Kidney (tissue), 22 donors: ENCODE measurements at places on chromosomes 11 and 22.

- DNase-seq, result peak; percentile 82
These were observed 10.2 kb upstream of the LDHA start for GRCh38 chr11:18384157-18384641.

DNA sequence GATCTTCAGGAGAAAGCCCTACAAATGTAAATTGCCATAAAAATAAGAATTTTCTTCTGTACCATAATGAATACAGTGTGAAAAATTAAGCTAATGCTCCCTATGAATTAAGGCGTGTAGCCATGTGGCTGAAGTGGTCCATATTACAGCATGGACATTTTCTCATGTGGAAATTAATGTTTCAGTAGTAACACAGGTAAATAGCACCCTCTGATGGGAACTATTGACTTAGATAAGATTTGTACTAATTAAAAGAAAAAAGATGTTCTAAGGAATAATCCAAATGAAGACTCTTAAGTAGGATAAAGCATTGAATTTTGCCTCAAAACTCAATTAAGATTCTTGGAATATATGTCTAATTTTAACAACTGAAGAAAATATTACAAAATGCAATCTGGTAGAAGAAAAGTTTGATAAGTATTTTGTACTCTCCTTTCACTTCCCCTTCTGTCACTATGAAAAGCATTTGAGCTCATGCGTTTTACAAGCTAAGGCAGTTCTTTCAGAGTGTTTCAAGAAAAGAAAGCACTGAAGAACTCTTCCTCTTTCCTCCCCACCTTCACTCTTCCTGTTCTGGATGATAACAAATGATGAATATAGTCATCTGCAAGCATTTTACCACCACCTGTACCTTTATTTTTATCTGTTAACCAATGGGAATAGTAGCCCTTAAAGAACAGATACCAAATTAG, 9.9 kb upstream of the OR8D2 start:
- DNase-seq, result no peak

DNA sequence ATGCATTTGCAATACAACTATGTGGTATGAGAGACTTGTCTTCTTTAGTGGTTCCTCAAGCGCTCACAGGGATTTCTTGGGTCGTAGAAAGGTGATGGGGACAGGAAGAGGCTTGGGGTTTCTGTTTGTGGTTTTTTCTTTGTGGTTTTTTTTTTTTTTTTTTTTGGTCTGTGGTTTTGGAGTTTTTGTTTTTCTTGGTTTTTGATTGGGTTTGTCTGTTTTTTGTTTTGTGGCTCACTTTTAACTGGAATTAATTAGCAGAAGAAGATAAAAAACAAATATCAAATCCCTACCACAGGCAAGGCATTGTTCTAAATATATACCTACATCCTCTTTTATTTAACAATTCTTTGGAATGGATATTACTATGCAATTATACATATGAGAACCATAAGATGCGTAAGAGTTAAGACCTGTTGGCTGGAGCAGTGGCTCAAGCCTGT, 5.5 kb downstream of the TTC28 start:
- DNase-seq, result no peak

GRCh38 chr11:75333022-75333806, 18.2 kb downstream of the ARRB1 start:
- no peak for DNase-seq

DNA sequence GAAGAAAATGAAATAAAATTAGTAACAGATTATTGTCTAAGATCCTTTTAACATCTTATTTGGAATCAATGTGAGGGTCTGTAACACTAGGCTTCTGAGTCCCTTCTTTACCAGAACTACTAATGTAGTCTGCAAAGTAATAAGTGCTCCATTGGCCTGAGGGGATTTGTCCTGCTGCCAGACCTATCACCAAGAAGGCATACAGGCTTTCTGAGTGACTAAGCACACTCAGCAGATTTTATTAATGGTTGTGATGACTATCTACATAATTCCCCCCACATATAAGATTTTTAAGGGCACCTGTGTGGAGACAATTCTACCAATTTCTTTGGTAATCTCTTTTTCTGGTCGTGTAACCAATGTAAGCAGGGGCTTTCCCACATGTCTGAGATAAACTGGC, 365.0 kb upstream of the FAT3 start:
- peak; percentile 40 for DNase-seq

- peak; percentile 35 for DNase-seq
These were observed at the start of gene KCNJ11 for GRCh38 chr11:17388609-17389210. TSS of gene KCNJ11 (minus strand) at chr11:17388659. CDS start at chr11:17388091, 568 bp downstream.

DNA sequence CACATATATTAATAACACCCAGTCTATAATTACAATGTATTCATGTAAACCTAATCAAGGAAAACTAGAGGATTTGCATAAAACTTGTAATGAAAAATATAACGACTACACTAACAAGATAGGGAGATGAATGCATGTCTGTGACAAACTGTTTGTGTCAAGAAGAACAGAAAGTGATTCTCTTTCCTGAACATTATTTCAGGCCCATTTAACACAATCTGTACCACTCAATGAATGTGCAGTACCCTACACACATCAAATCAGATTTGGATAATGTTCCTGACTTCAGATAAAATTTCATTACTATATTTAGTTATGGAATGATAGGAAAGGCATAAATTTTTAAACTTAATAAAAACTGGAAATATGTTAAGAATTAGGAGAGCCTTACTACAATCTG, 93.1 kb downstream of the CADM1 start:
- no peak for DNase-seq

GRCh38 chr11:99425596-99425995, 404.8 kb downstream of the CNTN5 start:
- no peak for DNase-seq

DNA sequence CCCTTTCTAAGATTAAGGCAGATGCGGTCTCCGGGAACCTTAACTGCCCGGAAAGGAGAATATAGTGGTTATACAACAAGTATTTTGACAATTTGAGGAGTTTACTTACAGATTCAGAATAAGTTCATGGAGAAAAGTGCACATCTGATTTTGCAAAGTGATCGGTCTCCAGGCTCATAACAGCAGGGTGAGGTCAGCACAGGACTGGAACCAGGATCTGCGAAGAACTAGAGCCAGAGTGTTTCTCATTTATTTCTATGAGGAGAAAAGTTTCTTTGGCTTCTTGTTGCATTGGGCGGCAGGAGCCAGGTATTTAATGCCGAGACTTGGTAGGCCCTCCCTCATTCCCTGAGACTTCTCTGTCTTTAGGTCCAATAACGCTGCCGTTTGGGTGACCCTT, 3.7 kb downstream of the ADAMTS15 start:
- no peak for DNase-seq

DNA sequence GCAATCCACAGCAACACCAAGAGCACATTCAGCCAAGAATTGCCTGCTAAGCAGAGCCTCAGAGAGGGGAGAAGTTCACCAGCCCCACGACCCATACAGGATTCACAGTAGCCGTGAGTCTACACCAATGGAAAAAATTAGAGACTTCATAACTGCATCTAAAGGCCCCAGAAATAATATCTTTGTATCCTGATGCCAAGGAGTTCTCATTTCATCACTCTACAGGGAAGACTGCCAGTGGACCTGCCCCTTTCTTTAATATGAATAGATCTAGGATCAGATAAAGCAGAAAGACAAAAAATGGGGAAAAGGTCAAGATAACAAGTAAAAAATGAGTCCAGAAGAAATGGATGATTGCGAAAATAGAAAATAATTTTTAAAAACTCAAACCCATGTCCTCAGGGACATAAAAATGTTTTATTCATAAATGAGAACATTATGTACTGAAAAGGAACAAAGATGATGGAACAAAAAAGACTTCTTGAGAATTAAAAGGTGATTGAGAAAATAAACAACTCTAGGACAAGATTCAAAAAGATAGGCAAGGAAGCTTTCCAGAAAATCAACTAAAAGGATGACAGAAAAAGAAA, 9.5 kb downstream of the APOL3 start:
- DNase-seq, result no peak

DNA sequence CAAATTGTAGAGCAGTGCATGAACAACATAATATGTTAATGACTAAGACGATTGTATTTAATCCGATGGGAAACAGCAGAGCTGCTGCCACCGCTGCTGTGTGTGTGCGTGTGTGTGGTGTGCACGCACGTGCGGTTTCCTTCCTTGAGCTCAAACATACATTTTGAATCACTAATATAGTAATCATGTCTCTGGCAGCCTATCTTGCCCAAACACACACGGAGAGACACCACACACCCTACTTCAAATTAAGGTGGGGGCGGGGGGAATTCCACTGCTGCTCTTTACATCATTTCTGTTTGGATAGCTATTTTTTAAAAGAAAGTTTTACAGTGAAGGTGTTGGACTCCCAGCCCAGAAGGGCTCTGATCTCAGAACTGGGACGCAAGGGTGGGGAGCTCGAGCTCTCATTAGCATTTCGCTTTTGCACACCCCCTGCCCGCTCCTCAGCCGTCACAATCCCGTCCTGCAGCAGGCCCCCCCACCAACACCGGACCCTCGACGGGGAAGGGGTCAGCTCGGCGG, 651 bp upstream of the FAM83F start:
- DNase-seq, result no peak

- peak; percentile 64 for DNase-seq
These were observed 8.6 kb downstream of the ARAP1 start for GRCh38 chr11:72743321-72744221.

DNA sequence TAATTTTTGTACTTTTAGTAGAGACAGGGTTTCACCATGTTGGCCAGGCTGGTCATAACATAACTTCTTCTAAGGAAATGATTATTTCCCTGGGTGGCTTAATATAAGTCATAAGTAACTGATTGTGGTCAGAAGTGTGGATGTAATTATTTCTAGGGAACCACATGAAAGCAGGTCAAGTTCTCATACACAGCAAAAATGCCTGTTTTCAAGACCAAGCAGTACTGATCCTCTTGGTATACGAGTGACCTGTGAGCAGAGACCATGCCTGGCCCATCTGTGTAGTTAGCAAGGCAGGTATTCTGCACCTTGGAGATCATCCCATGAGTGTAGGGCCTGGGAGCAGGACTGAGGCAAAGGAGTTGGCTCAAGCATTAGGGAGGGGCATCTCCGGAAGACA, 32.5 kb upstream of the NUCB2 start:
- DNase-seq, result no peak

- peak; percentile 83 for DNase-seq
These were observed 42.1 kb upstream of the KLHL35 start for GRCh38 chr11:75474878-75475766.

DNA sequence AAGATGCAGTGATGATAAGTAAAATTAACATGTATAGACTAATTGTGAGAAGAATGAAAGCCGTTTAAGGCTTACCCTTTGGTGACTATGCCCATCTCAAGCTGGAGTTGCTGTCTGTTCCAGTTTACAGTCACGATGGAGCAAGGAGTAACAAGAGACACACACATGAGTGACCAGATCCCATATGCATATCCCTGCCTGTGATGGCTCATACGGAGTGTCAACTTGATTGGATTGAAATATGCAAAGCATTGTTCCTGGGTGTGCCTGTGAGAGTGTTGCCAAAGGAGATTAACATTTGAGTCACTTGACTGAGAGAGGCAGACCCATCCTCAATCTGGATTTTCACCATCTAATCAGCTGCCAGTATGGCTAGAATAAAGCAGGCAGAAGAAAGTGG, 786.8 kb downstream of the FAM181B start:
- DNase-seq, result no peak

DNA sequence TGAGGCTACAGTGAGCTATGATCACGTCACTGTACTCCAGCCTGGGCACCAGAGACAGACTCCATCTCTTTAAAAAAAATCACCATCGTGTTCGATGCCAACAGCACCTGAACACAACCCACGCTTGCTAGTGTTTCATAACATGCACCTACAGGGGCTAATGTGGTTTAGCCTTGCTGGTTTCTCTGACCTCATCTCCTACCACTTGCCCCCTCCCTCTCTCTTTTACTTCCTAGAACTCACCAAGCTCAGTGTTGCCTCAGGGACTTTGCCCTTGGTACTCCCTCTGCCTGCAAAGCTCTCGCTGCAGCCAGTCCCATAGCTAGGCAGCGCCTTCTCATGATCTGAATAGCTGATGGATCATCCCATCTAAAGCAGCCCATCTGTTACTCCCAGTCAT, 99.8 kb downstream of the FBXO7 start:
- no peak for DNase-seq

- DNase-seq, result no peak
These were observed 45.1 kb downstream of the CEP57 start for GRCh38 chr11:95835351-95835750.

DNA sequence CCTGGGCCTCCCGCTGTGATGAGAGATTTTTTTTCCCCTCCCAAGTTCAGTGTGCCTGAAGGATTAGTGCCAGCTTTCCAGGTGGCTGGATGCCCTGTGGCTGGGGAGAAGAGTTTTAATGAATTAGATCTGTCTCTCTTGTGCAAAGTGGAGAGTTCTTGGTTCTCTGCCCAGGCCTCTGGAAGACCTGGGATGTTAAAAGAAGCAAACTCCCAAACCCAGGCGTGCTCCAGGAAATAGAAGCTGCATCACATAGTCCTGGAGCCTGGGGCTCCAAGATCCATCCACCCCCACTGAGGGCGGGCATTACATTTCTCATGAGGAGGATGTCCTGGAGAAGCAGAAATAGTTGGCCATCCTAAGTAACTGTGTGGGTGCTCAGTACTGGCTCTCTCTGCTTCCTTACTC, 30.6 kb downstream of the SDHAF2 start:
- no peak for DNase-seq

GRCh38 chr11:19366992-19367709, 126.4 kb upstream of the E2F8 start:
- no peak for DNase-seq

- no peak for DNase-seq
These were observed 6.9 kb upstream of the P4HA3 start for GRCh38 chr11:74318241-74318932.

- DNase-seq, result no peak
These were observed 773.6 kb upstream of the TENM4 start for GRCh38 chr11:80214413-80214812.

- peak; percentile 80 for DNase-seq
These were observed 10.8 kb downstream of the ETS1 start for GRCh38 chr11:128576555-128576954.

DNA sequence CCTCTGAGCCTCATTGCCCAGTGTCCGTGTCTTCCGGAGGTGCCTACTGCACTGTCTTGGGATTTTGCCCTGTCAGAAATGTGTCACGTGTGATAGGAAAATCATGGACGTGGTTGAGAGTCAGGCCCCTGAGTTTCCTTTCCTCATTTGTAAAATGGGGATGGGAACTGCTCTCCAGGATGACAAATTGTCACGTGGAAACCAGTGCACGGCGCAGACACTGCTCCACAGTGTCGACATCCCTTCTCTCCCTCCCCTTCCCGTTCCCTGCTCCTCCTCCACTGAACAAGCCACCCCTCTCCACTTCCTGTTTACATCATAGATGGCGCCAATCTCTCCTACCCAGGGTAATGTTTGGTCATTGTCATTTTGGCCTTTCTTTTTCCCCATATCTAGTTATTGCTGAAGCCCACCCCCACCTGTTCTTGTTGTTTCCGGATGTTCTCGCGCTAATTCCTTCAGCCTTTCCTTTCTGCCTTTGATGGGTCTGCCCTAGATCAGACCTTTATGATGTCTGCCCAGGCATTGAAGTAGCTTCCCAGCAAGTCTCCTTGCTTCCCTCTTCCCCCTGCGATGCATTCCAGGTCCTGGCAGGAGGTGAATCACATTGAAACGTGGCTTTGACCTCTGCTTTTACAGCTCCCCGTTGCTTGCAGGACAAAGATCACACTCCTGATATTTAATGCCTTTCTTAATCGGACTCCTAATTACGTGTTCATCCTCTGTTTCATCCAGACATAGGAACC, 91.8 kb downstream of the TBC1D22A start:
- DNase-seq, result no peak
